ENCODE measurements at places on chromosomes 16 and 17. TPM values are rescaled to one million over a fixed set of nuclear protein-coding genes. Genes with fewer than 3 reads are reported as not detected.

GRCh38 chr16:68762996-68763756, 26.1 kb downstream of the CDH1 start:
- H3K27ac ChIP-seq = no peak overlapping the region
- no peaks in the 10 kb centered on the region for H3K36me3 ChIP-seq
- no peak for DNase-seq
- peaks cover 44% of the 10 kb centered on the region for H3K4me1 ChIP-seq

GRCh38 chr17:9976283-9977179, 71.5 kb upstream of the RCVRN start:
- H3K4me1 ChIP-seq = no peaks in the 10 kb centered on the region
- no peak overlapping the region for H3K27ac ChIP-seq
- no peak for DNase-seq
- H3K36me3 ChIP-seq = no peaks in the 10 kb centered on the region
- H3K4me3 ChIP-seq = no peak overlapping the region

- no peak overlapping the region for H3K27ac ChIP-seq
- DNase-seq = no peak
- H3K36me3 ChIP-seq = peaks cover 61% of the 10 kb centered on the region
- peaks cover 5% of the 10 kb centered on the region for H3K4me1 ChIP-seq
- H3K27me3 ChIP-seq = no peaks in the 10 kb centered on the region
Observed at GRCh38 chr16:22324787-22325597, 27.8 kb downstream of the POLR3E start.

The CRYM gene
- not detected for total RNA-seq

DNA sequence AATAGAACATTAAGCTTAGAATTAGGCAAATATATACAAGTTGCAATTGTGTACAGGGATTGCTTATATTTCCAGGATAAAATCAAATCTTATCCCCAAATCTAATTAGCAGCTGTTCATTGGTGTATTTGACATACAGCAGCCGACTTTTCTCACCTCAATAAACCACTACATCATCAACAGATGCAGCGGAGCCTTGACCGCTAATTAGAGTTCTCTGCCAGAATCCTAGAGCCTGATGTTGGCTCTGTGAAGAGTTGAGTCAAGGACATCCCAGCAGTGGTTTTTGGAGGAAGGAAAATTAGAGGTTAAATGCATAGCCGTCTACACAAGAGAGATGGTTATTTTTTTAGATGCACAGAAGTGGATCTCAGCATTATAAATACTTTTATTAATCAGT, 221.9 kb upstream of the CACNG5 start:
- H3K27me3 ChIP-seq = no peaks in the 10 kb centered on the region
- H3K4me3 ChIP-seq = no peak overlapping the region
- H3K4me1 ChIP-seq = peaks cover 24% of the 10 kb centered on the region
- no peak for DNase-seq
- peaks cover 40% of the 10 kb centered on the region for H3K36me3 ChIP-seq
- no peak overlapping the region for H3K27ac ChIP-seq

DNA sequence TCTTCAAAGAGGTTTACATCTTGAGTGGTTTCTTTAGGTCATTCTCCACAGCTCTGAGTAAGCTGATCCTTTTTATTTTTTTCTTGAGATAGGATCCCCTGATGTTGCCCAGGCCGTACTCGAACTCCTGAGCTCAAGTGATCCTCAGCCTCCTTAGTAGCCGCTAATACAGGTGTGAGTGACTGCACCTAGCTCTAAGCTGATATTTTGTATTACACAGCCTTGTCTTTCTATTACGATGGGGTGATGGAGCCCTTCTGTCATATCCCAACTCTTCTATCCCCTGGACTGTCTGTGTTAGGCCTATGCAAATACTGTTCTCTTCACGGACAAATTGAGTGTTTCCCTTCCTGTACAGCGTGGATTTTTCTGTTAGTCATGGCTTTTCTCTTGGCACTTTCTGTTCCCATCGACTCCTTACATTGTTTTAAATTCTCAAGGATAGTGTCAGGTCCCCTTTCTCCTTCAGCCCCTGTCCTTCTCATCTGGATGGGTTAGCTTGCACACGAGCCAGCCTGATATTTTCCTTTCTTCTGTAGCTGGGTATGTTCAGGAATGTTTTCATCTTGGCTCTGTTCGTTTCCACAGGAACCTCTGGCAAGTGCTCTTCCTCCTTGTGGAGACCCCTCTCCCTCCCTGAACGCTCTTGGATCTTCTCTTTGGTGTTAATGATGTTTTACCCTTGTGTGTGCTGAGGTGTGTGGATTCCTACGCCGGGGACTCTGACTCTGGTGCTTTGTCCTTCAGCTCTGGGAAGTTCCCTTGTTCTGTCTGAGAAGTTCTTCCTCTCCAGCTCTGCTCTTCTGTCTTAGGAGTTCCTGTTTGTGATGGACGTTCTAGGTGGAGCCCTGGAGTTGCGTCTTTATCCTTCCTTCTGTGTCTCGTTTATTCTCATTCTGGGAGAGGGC, 2.3 kb downstream of the BANP start:
- H3K4me1 ChIP-seq = peaks cover 65% of the 10 kb centered on the region
- H3K27me3 ChIP-seq = no peaks in the 10 kb centered on the region
- H3K36me3 ChIP-seq = peaks cover 30% of the 10 kb centered on the region
- H3K4me3 ChIP-seq = peak overlapping the region; percentile 68
- DNase-seq = no peak

The TEX14 gene
- total RNA-seq = 0.07 TPM

- H3K27me3 ChIP-seq = peaks cover 4% of the 10 kb centered on the region
- peaks cover 83% of the 10 kb centered on the region for H3K4me1 ChIP-seq
- H3K27ac ChIP-seq = peak overlapping the region; percentile 98
- DNase-seq = peak; percentile 82
- H3K36me3 ChIP-seq = peaks cover 8% of the 10 kb centered on the region
Observed at GRCh38 chr17:40319651-40320540, 10.9 kb downstream of the RARA start.

The ATF7IP2 gene
- 23.4 TPM for total RNA-seq

GRCh38 chr16:85492295-85492864, 120.7 kb upstream of the GSE1 start:
- H3K27ac ChIP-seq = no peak overlapping the region
- H3K36me3 ChIP-seq = no peaks in the 10 kb centered on the region
- DNase-seq = no peak
- no peak overlapping the region for H3K4me3 ChIP-seq

- H3K27me3 ChIP-seq = peaks cover 20% of the 10 kb centered on the region
- H3K36me3 ChIP-seq = no peaks in the 10 kb centered on the region
- no peak overlapping the region for H3K27ac ChIP-seq
- no peak for DNase-seq
Observed at GRCh38 chr16:57669476-57670162, 1.5 kb downstream of the ADGRG3 start.

GRCh38 chr16:22675745-22676540, 138.0 kb upstream of the HS3ST2 start:
- H3K4me1 ChIP-seq = no peaks in the 10 kb centered on the region
- H3K27me3 ChIP-seq = no peaks in the 10 kb centered on the region
- H3K27ac ChIP-seq = no peak overlapping the region
- H3K4me3 ChIP-seq = no peak overlapping the region
- H3K36me3 ChIP-seq = no peaks in the 10 kb centered on the region

GRCh38 chr16:10370096-10370726, 15.7 kb upstream of the ATF7IP2 start:
- no peak overlapping the region for H3K27ac ChIP-seq
- H3K36me3 ChIP-seq = no peaks in the 10 kb centered on the region
- H3K4me3 ChIP-seq = no peak overlapping the region
- peaks cover 5% of the 10 kb centered on the region for H3K27me3 ChIP-seq

DNA sequence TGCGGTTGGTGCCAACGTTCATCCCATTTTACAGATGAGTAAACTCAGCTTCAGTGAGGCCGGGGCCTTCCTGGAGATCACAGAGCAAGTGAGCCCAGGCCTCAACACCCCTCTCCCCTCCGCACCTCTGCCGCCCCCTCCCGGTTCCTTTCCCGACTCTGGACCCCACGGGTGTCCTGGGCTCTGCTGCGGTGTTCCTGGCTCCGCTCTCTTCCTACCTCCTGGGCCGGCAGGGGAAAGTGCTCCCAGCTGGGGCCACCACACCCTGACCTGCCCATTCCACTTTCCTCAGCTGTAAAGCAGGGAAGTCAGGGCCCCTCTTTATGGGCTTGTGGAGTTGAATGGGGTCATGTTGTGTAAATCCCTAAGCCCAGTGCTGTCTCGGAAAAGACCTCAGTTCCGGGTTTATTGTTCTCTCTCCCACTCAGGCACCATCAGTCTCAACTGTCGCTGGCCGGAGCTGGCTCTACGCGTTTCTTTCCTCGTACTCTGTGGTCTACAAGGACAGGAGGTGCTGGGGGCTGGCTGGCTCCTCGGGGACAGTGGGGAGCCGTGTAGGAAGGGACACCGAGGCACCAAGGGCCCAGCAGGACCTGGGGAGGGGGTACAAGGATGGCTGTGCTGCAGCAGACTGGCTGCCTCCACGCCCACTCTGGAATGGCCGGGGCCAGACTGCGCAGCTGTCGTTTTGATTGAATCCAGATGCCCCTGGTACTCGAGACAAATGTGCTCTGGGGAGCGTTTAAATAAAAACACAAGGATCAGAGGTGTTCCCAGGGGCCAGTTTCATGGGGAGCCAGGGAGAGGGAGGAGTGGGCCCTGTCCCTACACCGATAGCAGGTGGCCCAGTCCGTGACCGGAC, 21.7 kb upstream of the ACSF3 start:
- H3K27me3 ChIP-seq = no peaks in the 10 kb centered on the region
- DNase-seq = no peak
- H3K4me3 ChIP-seq = no peak overlapping the region

DNA sequence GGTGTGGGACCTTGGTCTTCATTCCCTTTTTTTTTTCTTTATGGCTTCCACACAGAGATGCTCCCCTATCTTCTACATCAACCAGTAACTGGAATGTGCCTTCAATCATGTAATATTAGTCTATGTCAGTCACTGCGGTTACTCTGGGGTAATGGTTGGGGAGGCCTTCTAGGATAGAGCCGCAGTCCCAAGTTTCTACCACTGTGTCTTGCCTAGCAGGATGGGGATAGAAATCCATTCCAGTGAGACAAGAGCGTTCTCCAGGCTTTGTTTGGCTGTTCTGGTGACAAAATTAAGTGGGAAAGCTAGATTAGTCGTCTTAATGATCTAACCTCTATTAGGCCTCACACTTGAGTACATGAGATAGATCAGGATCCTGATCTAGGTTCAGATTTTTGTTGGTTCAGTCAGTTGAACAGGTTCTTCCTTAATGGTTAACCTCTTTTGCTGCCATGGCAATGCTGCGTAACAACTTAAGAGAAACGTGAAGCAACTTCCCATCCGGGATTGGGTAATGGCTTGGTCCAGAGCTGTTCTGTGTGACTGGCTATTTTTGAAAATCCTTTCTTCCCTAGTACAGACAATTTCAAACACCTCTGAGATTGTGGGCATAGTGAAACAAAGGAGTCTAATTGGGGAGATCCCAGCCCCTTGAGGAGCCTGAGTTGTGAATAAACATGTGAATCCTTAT, 8.7 kb downstream of the MSL1 start:
- H3K27me3 ChIP-seq = no peaks in the 10 kb centered on the region
- DNase-seq = no peak
- no peak overlapping the region for H3K4me3 ChIP-seq
- H3K36me3 ChIP-seq = peaks cover 78% of the 10 kb centered on the region
- no peak overlapping the region for H3K27ac ChIP-seq
- peaks cover 22% of the 10 kb centered on the region for H3K4me1 ChIP-seq

GRCh38 chr17:79824234-79824633, 15.0 kb downstream of the CBX4 start:
- no peak for DNase-seq
- no peak overlapping the region for H3K27ac ChIP-seq
- peaks cover 21% of the 10 kb centered on the region for H3K4me1 ChIP-seq
- no peak overlapping the region for H3K4me3 ChIP-seq
- peaks cover 2% of the 10 kb centered on the region for H3K36me3 ChIP-seq
- peaks cover 32% of the 10 kb centered on the region for H3K27me3 ChIP-seq

The KRT36 gene
- total RNA-seq = not detected

- DNase-seq = no peak
- peaks cover 2% of the 10 kb centered on the region for H3K4me1 ChIP-seq
- H3K27ac ChIP-seq = no peak overlapping the region
- H3K27me3 ChIP-seq = no peaks in the 10 kb centered on the region
Observed at GRCh38 chr16:23107117-23107516, 42.1 kb downstream of the USP31 start.

GRCh38 chr16:17176199-17176598, 294.6 kb downstream of the XYLT1 start:
- H3K4me3 ChIP-seq = no peak overlapping the region
- H3K36me3 ChIP-seq = peaks cover 18% of the 10 kb centered on the region
- H3K4me1 ChIP-seq = peaks cover 9% of the 10 kb centered on the region
- H3K27ac ChIP-seq = no peak overlapping the region

DNA sequence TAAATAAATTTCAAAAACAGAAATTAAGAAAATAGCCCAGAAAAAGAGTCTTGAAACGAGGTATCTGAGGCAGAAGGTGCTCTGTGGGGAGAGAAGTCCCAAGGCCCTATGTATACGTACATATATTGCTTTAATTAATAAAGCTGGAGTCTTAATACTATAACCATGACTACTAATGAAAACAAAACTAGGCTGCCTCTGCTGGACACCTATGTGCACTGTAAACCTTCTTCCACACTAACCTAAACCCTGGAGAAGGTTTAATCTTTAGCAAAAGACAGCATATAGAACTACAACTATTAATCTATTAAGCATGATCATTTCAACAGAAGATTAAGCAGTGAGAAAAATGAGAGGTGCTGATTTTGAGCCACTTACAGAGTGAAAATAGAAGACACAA, 153.9 kb upstream of the C17orf78 start:
- no peak overlapping the region for H3K27ac ChIP-seq
- DNase-seq = no peak
- peaks cover 32% of the 10 kb centered on the region for H3K36me3 ChIP-seq
- peaks cover 4% of the 10 kb centered on the region for H3K4me1 ChIP-seq

DNA sequence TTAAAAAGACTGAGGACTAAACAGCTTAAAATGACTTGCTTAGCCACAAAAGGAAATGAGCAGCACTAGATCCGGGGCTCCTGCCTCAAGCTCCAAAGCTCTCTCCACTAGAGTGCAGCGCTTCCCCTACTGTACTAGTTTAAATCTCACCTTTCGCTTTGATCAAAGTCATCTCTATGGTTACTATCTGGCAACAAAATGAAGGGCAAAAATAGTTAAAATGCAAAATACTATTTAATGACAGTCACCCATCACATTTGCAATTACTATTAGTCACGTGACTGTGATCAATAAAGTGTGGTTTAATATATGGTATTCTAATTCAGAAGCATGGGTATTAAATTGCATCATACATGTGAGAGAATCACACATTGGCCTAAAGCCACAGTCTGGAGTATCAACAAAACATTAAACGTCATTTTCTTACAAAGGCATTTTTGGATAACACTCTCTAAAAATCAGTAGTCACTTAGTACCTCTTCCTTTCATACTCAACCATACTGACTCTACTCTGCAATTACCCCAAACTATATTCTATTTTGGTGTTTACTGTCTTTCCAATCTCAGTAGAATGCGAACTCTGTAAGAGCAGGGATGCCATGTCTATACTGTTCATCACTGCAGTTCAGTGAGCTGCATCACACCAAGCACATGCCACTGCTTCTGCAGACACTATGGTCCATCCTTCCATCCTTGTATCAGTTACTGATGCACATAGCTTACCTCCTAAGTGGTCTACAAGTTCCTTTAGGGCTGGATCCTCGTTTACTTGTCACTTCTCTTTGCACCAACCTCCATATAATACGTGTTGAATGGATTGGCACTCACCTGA, 6.2 kb downstream of the PSMD12 start:
- H3K27ac ChIP-seq = peak overlapping the region; percentile 56
- peaks cover 48% of the 10 kb centered on the region for H3K36me3 ChIP-seq
- peaks cover 47% of the 10 kb centered on the region for H3K4me1 ChIP-seq
- DNase-seq = peak; percentile 85
